ENCODE measurements at places on chromosomes 5 and 9.

DNA sequence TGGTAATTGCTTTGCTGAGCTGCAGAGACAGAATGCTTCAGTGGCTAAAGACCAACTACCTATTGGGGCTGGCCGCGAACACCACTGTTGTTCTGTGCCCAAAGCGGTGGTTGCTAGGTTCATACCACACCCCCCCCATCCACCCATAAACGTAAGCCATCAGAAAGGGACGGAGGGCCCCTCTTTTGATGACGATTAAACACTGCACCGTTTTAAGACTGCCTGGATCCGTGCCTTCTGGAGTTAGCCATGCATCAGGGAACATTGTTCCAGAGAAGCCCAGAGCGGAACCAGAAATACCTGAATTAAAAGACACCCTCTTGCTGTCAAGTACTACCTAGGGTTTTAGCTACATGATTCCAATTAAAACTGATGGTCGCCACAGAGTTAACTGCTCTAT, 369.1 kb upstream of the DAP start:
- H3K27ac ChIP-seq = no peak overlapping the region
- H3K36me3 ChIP-seq = no peaks in the 10 kb centered on the region
- H3K4me1 ChIP-seq = no peaks in the 10 kb centered on the region
- H3K27me3 ChIP-seq = no peaks in the 10 kb centered on the region
- no peak overlapping the region for H3K4me3 ChIP-seq

GRCh38 chr5:157358871-157359270, 92.9 kb downstream of the CYFIP2 start:
- H3K4me3 ChIP-seq = no peak overlapping the region
- no peaks in the 10 kb centered on the region for H3K4me1 ChIP-seq
- DNase-seq = no peak
- peaks cover 88% of the 10 kb centered on the region for H3K36me3 ChIP-seq
- H3K27me3 ChIP-seq = no peaks in the 10 kb centered on the region
- no peak overlapping the region for H3K27ac ChIP-seq

GRCh38 chr5:12615141-12615820, 711.0 kb upstream of the CTNND2 start:
- no peak overlapping the region for H3K27ac ChIP-seq
- no peaks in the 10 kb centered on the region for H3K4me1 ChIP-seq
- H3K27me3 ChIP-seq = no peaks in the 10 kb centered on the region
- H3K4me3 ChIP-seq = no peak overlapping the region

GRCh38 chr9:69811351-69811868, 9.2 kb upstream of the CFAP95 start:
- no peak overlapping the region for H3K4me3 ChIP-seq
- H3K36me3 ChIP-seq = no peaks in the 10 kb centered on the region
- no peaks in the 10 kb centered on the region for H3K4me1 ChIP-seq
- peaks cover 1% of the 10 kb centered on the region for H3K27me3 ChIP-seq

DNA sequence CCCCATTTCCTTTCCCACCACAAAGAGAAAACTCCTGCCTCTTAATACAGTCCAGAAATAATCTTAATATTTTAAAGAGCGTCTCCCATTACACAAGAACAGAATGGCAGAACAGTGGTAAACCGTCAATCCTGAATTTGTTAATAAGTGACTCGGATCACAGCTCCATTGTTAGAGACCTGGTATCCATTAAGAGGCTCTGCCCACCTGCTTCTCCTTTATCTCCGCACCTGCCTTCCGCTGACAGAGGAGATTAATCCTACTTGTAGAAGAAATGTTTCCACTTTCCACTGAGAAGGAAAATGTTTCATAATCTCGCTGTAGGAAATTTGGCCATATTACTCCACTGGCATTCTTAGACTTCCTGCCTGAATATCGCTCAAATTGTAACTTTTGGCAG, 1493.2 kb downstream of the MAT2B start:
- no peaks in the 10 kb centered on the region for H3K4me1 ChIP-seq
- H3K27me3 ChIP-seq = no peaks in the 10 kb centered on the region
- H3K27ac ChIP-seq = no peak overlapping the region
- no peaks in the 10 kb centered on the region for H3K36me3 ChIP-seq
- no peak overlapping the region for H3K4me3 ChIP-seq
- DNase-seq = no peak

DNA sequence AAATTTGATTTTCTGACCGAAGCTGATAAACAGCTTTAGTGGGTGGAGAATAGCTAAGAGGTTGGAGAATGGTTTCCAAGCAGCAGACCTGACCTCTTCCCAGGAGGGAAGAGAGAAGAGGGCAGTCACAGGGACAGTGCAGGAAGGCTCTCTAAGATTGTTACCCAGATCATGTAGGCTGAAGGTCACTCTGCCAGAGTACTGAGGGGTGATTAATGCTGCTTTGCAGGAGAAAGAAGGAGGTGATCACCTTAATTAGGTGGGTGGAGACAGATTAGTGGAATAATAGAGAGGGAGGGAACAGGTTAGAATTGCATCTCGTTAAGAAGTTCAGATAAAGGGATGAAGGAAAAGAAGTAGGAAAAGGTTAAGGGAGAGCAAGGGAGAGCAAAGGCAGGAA, 440.5 kb downstream of the BRINP1 start:
- no peak overlapping the region for H3K4me3 ChIP-seq
- no peaks in the 10 kb centered on the region for H3K4me1 ChIP-seq
- DNase-seq = no peak
- no peak overlapping the region for H3K27ac ChIP-seq
- no peaks in the 10 kb centered on the region for H3K27me3 ChIP-seq
